Fibroblast of skin of left biceps (primary cell): ENCODE measurements at places on chromosomes 1 and 21.
A peak's percentile ranks its signal among the peaks of the same experiment; 100 is the strongest.

DNA sequence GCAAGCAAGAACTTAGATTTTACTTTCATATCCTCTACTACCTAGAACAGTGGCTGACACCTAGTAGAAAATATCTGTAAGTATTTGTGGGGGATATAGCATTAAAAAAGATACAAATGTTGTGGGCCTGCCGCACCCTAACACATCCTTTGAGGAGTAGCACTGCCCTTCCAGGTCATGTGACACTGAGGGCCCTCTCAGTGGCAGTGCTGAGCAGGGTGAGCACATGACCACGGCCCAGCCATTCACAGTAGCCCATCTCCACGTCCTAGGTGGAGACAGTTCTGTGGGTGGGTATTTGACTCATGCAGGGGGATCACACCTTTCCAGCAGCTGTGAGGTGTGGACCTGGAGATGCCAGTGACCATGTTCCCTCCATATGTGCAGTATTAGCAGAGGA lies 108.9 kb downstream of the OMA1 start:
- no peak for DNase-seq

- no peak for DNase-seq
Observed at GRCh38 chr1:197677752-197678295, 97.5 kb downstream of the DENND1B start.

- no peak for DNase-seq
Observed at GRCh38 chr1:35475856-35476674, 81.1 kb downstream of the KIAA0319L start.

DNA sequence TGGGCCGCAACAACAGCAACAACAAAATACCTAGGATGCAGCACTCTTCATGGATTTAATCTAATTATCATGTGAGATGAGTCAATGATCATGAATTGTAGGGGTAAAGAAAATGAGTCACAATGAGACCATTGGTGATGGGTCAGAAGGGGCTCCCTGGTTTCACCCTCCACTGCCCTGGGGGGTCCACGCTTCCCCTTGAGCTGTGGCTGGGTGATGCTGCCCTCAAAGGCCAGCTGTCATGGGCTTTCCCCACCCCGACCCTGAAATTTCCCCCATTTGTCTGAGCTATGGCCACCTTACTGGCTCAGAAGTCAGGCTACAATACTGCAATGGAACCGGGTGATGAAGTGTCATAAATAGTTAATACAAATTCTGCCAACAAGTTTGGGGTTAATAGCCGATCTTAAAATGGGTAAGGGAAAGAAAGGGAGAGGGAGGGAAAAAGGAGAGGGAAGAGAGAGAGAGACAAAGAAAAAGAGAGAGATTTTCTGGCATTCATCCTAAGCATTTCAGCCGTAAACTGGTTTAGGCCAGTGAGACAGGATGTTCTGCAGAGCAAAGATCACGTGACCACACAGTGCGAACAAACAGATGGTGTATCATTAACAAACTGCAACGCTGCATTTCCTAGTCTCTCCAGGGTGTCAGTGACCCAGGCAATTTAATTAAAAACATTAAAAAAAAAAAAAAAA lies 143.4 kb upstream of the ERRFI1 start:
- peak; percentile 76 for DNase-seq

DNA sequence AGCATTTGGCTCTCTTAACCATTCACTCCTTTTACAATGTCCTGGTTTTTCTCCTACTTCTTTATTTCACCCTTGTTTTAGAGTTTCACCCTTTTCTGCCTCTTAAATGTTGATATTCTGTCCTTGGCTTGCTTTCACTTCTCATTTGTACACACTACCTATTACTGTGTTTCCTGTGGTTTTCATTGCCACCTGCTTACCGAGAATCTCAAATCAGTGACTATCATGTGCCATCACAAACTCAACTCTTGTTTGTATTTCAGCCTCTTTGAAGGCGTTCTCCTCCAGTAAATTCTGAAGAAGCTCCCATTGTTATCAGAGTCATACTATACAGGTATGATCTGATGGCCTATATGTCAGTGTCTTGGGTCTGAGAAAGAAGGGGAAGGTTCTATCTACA lies 65.7 kb downstream of the NPHS2 start:
- DNase-seq = no peak

GRCh38 chr1:205161076-205161475 lies 39.3 kb upstream of the RBBP5 start:
- DNase-seq = no peak

DNA sequence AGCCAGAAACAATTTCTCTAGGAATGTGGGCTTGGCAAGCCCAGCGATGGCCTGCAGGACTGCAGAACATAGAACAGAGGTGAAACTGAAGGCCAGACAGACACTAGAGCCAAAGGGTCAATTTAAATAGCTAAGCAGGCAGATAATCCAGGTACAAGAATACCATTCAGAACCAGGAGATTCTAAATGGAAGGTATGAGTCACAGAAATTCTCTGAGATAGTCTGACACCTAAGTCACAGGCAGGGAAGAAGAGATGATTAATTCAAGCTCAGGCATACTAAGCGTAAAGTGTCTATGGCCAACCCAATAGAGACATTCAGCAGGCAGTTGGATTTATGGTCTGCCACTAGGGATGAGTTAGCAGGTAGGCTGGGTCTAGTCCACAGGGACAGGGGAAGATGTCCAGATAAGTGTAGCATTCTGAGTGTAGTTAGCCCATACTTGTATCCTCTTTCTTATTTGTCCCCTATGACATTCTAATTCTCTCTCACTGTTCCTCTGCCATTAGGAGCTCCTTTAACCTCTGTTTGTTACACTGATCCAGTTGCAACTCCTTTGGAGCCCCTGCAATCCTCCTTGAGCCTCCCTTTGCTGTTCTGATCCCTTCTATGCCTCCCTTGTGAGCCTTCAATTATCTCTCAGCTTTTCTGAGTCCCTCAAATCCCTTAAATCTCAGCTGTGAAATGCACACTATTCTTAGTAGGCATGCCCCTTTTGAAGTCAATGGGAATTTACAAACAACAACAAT lies 383.8 kb downstream of the LMO4 start:
- no peak for DNase-seq

DNA sequence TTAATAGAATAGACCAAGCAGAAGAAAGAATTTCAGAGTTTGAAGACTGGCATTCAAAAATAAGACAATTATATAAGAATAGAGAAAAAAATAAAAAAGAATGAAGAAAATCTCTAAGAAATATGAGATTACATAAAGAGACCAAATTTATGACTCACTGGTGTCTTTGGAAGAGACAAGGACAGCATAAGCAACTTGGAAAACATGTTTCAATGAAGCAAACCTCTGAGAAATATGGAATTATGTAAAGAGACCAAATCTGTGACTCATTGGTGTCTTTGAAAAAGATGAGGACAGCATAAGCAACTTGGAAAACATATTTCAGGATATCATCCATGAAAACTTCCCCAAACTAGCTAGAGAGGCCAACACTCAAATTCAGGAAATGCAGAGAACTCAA lies 60.4 kb upstream of the LYPLAL1 start:
- no peak for DNase-seq

- DNase-seq = no peak
Observed at GRCh38 chr21:42515708-42516502, 2.3 kb downstream of the SLC37A1 start.

- no peak for DNase-seq
Observed at GRCh38 chr1:153217744-153218416, 496 bp downstream of the PRR9 start.

- no peak for DNase-seq
Observed at GRCh38 chr1:31957701-31958674, 19.8 kb upstream of the PTP4A2 start.
